ENCODE measurements at places on chromosomes 3 and 15.

DNA sequence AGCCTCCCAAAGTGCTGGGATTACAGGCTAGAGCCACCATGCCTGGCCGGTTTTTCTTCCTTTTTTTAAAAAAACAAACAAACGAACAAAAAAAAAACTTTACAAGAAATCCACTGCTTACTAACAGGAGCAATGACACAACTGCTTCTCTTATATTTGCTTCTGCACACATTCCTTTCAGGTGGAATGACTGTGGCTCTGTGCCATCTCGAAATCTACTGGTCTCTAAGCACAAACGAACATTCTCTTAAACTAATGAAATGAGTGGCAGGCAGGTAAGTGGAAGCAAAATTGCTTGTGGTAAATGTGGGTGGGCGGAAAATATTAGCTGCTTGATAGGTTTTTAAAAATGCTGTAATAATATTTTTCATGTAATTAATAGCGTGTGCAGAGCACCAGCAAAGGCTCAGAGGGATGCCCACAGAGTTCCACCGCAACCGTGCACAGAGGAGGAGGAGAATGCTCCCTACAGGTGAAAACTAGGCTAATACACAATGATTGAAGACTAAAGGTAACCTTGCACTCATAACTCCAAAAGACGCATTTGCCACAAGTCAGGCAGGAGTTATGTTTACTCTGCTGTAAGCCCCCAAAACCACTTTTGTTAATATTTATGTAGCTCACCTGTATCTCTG is 77.4 kb downstream of the LSAMP start:
- no peak for DNase-seq

- DNase-seq = no peak
Measured at GRCh38 chr3:87333393-87333892, 57.1 kb upstream of the POU1F1 start.

DNA sequence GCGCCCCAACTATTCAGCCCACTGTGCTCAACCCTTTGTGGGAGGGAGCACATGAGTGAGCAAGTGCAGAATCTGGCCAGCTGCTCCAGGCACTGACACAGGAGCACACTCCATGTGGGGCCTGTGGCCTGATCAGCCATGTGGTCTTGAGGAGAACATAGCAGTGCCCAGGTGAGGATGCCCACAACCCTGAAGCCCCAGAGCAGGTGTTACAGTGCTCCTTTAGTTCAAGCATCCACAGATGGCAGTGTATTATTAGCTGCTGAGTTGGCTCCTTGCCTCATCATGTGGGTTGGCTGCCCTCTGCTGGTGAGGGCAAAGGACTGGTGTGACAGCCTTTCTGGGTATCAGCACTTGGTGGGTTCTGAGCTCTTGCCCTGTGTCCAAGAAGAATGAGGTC is 1588.2 kb downstream of the SI start:
- peak; percentile 52 for DNase-seq

- DNase-seq = no peak
Measured at GRCh38 chr15:54150255-54150654, 172.0 kb downstream of the UNC13C start.

DNA sequence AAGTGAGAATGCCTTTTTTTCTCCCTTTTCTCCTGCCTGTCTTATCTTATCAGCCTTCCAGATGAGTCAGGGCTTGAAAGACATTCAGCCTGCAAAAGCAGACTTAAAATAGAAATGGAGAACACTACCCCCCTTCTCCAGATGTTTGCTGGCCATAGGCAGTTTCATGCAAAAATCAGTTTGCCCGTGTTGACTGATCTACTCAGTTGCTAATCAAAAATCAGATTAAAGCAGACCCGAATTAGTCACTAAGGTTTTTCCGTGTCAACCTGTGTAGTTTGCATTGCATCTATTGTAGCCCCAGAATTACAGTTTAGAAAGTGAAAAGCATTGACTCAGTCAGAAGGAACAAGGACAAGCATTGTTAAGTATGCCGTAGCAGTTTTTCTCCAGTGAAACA is 56.2 kb downstream of the IL5RA start:
- no peak for DNase-seq

GRCh38 chr15:75056036-75056435 is 32.6 kb downstream of the PPCDC start:
- no peak for DNase-seq

DNA sequence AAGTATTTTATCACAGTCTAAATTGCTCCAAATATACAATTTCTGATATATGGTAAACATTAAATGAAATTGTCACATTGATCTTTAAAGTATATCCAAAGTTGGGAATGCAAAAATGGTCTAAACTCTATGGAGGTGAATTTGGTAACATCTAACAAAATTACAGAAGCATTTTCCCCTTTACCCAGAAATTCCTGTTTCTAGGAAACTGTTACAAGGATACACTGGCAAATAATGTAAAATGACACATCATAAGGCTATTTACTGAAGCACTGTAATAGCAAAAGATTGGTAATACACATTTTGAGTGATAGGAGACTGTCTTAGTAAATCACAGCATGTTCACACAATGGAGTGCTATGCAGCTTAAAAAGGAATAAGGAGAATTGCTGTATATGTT is 50.0 kb upstream of the SLCO2A1 start:
- DNase-seq = no peak

DNA sequence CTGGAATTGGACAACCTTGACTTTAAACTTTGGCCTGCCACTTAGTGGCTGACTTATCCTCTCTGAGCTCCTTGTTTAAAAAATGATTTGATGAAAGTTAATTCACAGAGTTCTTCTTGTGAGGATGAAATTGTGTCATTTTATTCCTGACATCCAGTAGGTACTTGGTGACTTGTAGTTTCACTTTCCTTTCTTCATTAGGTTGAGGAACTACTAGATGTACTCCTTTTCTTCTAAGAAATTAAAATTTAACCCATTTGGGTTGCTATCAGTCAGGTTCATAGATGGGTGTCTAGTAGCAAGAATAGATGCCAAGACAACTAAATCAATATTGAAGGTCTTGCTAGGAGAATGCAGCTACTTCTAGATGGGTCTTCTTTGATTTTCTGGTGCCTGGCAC is 5.2 kb downstream of the NR1D2 start:
- DNase-seq = no peak

- DNase-seq = no peak
Measured at GRCh38 chr3:129522953-129523352, 5.5 kb upstream of the RHO start.

GRCh38 chr15:32657198-32657883 is 15.8 kb downstream of the SCG5 start:
- DNase-seq = no peak

DNA sequence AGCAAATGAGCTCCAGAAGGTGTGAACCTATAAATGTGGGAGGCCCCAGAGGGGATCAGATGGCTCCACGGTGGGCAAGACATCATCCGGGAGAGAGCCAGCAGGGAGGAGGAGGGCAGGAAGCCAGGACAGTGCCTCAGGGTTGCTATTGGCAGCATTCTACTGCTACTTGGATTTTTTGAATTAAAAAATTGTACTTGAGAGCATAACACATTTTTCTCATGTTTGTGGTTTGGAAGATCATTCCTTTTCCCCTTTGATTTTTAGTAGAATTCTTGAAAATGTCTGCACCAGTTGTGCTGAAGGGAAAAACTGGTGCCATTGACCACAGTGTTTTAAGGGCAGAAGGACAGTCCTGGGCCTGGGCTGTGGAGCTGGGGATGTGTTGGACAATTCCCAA is 59.2 kb downstream of the LYZL4 start:
- no peak for DNase-seq

DNA sequence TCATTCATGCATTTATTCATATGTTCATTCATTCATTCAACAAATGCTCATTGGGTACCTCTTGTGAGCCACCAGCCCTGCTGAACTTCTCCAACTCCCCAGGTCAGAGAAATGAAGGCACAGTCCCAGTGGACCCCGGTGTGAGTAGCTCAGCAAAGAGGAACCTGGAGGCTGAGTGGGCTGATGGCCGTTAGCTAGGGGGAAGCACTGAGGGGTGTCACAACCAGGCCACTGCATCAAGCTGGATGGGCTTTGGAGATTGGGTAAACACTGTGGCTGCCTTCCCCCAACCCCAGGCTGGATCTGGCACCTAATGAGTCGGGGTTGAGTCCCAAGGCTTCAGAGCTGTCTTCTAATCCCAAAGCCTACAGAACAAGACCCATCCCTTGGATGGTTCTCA is 12.1 kb upstream of the ALAS1 start:
- DNase-seq = no peak

DNA sequence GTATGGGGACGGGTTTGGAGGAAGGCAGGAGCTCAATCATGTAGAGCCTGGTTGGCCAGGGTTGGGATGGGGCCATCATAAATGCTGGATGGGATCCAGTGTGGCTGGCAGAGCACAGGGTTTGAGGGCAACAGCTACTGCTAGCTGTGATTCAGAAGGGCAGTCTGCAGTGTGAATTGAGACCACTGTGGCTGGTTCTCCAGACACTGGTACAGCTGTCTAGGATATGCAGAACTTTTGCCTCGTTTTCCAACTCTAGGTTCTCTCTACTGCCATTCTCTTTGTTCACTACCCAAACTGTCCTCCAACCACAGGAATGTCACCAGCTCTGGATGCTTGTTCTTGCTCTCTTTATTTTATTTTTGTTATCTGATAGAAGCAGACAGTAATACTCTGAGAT is 543.6 kb downstream of the AGBL1 start:
- DNase-seq = no peak

GRCh38 chr3:193829781-193830180 is 236.8 kb downstream of the OPA1 start:
- no peak for DNase-seq

DNA sequence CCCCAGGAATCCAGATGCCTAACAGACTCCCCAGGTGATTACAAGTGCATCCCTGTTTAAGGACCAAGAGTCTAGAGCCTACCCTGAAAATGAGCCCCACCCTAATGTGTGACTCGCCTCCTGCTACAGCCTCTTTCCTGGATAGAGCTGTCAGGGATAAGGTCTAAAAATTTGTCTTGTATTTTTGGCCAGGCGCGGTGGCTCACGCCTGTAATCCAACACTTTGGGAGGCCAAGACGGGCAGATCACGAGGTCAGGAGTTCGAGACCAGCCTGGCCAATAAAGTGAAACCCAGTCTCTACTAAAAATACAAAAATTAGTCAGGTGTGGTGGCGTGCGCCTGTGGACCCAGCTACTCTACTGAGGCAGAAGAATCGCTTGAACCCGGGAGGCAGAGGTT is 11.2 kb downstream of the TMC3 start:
- DNase-seq = no peak

DNA sequence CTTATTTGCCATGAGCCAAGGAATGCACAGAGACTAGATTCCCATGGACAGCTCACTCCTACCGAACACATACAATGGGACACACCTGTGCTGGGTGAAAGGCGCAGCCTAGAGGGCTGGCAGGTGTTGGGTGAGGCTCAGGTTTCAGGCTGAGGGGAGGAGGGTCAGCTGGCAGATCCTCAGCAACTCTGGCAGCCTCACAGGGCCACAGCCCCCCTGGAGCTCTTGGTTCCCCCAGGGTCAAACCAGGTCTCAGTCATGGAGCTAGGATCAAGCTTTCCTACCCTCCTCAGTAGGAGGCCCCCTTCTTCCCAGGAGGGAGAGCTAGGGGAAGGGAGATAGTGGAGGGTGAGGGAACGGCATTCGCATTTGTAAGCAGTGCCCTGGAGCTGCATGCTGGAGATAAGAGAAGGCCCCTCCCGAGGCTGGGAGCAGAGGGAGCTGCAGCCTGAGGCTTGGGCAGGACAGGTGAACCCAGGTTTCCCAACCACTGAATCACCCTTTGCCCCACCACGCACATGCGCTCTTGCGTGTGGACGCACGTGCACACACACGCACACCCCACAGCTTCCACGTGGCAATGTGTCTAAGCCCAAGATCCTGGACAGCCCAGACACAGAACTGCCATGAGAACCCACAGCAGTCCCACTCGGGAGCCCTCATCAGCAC is 26.3 kb upstream of the TFRC start:
- DNase-seq = no peak

DNA sequence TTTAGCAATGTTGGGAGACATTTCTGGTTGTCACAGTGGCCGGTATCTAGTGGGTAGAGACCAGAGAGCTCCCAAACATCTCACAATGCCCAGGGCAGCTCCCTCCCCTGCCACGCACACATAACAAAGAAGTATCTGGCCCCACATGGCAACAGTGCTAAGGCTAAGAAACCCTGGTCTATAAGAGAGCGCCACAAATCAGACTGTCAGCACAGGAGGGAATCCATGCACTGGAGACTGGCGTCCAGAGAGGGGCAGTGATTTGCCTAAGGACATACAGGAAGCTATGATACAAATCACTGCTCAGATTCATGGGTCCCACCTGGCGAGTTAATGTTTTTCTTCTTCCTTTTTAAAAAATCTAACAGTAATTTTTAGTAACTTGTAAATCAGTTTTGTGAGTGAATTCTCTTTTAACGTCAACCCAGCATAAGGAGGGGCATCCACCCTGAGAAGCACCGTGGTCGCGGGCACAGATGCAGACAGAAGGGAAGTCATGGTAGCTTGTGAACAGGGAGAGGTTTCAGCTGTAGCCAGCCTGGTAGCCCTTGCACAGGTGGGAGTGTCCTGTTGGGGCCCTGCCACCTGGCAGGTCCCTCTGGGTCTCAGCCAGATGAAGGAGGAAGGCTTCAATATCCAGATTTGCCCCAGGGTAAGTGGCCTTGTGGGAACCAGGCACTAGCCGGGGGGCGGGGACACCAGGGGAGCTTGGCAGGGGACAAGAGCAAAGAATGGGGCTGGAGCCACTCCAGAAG is 8.7 kb downstream of the ISG20 start:
- DNase-seq = peak; percentile 51

- DNase-seq = peak; percentile 60
Measured at GRCh38 chr3:185585518-185585858, 607 bp upstream of the SENP2 start.

DNA sequence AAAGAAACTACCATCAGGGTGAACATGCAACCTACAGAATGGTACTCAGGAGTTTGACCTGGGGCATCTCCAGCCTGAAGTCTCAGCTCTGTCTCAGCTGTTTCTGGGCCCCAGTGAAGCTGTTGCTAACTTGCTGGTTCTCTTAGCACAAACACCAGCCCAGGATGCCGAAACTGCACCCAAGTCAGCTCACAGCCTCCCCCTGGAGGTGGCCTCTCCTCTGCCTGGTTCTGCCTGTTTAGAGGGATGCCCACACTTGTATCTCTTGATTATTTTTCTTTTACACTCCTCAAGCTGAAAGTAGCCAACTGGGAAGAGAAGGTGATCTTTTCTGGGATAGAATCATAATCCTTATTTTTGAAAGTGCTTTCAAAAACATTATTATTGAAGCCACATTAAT is 289.0 kb upstream of the RASGRP1 start:
- no peak for DNase-seq

DNA sequence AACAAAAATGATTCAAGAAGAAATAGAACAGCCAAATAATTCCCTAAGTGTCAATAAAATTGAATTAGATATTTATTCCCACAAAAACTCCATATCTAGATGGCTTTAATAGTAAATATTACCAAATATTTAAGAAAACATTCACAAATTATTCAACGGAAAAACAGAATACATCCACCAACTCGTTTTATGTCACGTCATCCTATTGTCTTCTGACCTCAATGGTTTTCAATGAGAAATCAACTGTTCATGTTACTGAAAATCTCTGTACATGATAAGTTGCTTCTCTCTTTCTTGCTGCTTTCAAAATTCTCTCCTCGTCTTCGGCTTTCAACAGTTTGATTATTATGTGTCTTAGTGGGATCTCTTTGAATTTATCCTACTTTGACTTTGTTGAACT is 17.1 kb upstream of the FBXL2 start:
- no peak for DNase-seq

GRCh38 chr3:185659942-185660921 is 74.1 kb downstream of the SENP2 start:
- peak; percentile 86 for DNase-seq

- no peak for DNase-seq
Measured at GRCh38 chr15:51775967-51776816, 24.8 kb downstream of the TMOD2 start.

All from activated CD8-positive, alpha-beta memory T cell treated with anti-CD3 and anti-CD28 coated beads, Interleukin-2, amount 50 U/mL, for 48 hours (primary cell).